Muscle of arm (tissue), 14 donors: ENCODE measurements at places on chromosomes 1 and 21.

- DNase-seq = peak; percentile 41
Observed at GRCh38 chr1:53947172-53947907, 1.2 kb downstream of the LRRC42 start.

- DNase-seq = no peak
Observed at GRCh38 chr1:173954179-173954578, 37.1 kb upstream of the SERPINC1 start.

DNA sequence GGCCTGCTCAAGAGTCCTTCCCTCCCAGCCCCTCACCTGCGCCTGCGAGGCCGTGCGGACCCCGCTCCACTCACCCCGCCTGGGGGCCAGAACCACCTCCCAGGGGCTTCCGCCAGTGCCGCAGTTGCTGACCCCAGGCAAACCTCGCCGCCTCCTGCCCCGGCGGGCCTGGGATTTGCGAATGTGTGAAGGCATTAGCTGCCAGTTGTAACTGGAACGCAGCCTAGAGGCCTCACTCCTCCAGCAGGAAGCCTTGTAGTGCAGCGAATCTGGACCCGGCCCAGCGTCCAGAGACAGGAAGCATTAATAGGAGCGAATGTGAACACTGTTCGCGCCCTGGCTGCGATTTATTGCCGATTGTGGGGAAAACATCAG, 140.9 kb upstream of the ARHGEF16 start:
- peak; percentile 89 for DNase-seq

- DNase-seq = no peak
Observed at GRCh38 chr1:182806015-182806678, 16.6 kb downstream of the NPL start.

DNA sequence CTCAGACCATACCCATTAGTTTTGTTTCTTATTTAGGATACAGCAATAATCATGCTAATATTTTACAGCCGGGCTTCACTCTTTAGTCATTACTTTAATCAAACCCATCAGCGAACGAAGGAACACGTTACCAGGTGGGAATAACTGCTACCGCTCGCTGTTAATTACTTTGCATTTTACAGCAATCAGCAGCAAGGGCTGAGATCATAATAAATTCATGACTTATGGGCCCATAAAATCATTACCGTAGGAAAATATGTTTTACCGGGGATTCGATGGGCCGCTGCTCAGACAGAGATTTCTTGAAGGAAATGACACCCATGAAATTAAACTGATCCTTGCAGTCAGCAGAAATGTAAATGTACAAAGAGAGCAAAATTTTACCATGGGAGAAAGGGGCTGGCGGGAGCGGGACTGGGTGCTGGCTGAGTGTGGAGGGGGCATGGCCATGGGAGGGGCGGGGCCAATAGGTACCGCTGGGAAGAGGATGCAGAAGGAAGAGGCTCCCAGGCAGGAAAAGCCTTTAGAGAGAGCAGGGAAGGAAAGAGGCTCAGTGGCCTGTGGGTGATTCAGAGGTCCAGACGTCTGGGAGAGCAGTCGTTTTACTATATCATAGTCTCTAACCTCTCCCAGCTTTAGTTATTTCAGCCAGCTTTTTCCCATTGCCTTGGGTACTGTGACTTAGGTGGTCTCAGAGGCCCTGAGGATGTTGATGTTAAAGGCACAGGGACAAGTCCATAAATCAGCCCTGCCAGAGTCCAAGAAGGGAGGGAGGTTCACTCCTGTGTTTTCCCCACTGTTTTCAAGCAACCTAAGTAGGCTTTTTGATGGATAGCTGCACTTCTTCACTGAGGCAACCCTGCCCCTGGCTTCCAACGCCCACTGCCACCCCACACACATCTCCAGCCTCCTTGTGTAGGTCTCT, 258.9 kb downstream of the SEC16B start:
- no peak for DNase-seq

- no peak for DNase-seq
Observed at GRCh38 chr1:24864370-24864777, 65.7 kb downstream of the RUNX3 start.

- DNase-seq = no peak
Observed at GRCh38 chr1:119816407-119816806, 5.1 kb upstream of the REG4 start.

GRCh38 chr1:197984289-197984688, 67.1 kb downstream of the LHX9 start:
- no peak for DNase-seq

GRCh38 chr1:197976368-197976767, 59.2 kb downstream of the LHX9 start:
- DNase-seq = no peak

DNA sequence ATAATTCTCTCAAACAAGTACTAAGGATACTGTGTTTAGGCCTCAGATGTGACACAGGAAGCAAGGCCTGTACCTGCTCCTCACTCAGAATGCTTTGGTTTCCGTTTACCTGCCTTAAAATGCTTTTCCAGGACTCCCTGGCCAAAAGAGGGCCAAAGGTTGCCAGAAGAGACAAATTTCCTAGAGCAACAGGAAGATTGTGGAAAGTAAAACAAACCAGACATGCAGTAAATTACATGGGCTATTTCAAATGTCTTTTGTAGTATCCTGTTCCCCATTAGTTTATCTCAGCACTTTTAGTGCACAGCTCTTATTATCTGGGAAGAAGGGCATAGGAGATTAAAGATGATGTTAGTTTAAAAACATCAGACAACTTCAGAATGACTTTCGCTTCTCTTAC, 280.0 kb downstream of the NFIA start:
- DNase-seq = no peak

DNA sequence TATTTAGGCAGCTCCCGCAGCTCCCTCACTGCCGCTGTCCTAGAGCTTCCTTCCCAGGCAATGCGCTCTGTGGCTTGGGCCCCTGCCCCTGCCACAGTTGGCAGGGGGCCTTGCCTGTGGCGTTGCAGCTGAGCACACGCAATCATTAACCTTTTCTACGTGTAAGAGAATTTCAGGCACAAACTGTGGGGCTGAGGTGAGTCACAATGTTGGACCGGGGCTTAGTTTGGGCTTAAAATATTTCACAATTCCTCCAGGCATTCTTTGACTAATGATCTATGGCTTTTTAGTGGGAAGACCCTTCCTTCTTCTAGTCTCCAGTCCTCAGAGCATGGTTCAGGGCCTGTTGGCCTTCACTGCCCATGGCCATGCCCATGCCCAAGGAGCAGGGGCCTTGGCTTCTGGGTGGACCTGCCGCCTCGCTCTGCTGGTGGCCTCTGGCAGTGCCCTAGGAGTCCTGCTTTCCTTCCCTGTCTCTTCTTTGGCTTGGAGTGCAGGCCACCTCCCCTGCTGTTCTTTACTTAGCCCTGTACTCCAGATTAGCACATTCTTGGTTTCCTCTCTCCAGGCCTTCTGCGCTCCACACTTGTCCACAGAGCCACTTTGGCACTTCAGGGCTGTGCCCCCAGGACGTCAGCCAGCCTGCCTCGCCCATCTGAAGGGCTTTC, 39.2 kb downstream of the MAPKAPK2 start:
- no peak for DNase-seq

DNA sequence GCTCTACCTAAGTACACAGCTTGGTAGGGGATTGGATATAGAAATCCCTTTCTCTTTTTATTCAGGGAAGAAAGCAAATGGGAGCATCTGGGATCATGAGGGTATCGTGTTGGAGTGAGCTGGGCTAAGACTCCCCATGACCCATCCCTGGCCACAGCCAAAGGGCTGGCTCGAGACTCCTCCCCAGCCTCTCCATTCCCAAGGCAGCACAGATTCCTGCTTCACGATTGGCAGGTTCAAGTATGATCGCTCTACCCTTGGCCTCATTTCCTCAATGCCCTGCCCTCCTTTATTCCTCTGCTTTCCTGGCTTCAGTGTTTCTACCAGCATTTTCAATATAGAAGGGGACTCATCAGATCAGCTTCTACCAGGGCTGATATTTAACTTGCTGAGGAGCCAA, 89.7 kb downstream of the ATP1A1 start:
- no peak for DNase-seq

DNA sequence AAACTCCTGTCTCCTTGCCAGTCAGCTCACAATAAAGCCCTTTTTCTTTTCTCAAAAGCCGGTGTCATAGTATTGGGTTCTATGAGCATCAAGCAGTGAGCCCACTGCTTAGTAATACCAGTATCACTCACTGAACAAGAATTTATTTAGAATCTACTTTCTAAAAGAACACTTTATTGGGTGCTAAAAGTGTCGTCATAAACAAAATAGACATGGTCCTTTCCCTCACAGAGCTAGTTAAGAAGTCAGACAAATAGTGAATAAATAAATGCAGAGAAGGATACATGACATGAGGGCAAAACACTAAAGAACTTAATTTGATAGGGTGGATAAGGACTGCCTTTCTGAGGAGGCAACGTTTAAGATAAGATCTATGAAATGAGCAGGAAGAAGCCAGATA, 32.2 kb downstream of the EVI5 start:
- DNase-seq = no peak

DNA sequence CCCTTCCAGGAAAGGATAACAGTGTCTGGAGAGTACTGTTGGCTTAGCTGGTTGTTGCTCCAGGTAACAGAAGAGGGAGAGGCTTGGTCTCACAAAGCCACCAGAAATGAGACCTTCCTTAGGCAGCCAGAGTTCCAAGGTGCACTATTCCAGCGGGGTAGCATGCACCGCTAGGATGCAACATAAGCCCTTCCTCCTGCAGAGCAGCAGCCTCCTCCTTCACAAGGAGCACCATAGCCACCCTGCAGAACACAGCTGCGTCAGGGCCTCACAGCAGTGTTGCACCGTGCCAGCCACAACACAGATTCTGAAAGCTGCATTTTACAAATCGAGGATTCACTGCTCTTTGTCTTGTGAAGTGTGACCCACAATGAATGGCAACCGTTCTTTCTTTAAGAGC, 142.0 kb downstream of the CLIC6 start:
- no peak for DNase-seq

DNA sequence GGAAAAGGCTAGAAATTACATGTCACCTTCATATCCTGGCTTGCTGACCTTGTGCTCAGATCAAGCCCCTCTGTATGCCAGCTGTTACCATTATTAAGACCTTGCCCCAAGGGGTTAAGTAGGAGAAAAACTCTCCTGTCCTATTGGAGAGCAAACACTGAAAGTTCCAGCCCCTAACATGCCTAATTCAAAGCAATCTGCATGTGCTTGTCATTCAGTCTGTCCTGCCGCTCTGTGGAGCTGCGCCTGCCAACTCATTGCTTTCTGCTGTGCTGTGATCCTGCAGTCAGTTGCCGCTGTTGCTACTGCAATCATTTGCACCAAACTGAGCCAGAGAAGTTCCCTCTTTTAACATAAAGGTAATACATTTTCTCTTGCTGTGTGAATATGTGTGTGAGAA, 113.4 kb downstream of the DISP1 start:
- peak; percentile 78 for DNase-seq

- no peak for DNase-seq
Observed at GRCh38 chr1:200015811-200016210, 11.7 kb upstream of the NR5A2 start.

DNA sequence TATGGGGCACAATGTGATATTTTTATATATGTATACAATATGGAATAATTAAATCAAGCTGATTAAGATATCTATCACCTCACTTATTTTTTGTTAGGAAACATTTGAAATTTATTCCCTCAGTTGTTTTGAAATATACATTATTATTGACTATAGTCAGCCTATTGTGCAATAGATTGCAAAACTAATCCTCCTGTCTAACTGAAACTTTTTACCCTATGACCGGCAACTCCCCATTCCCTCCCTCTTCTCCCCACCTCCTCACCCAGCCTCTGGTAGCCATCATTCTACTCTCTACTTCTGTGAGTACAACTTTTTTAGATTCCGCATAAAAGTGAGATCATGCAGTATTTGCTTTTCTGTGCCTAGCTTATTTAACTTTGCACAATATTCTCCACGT, 117.7 kb upstream of the SGIP1 start:
- no peak for DNase-seq

DNA sequence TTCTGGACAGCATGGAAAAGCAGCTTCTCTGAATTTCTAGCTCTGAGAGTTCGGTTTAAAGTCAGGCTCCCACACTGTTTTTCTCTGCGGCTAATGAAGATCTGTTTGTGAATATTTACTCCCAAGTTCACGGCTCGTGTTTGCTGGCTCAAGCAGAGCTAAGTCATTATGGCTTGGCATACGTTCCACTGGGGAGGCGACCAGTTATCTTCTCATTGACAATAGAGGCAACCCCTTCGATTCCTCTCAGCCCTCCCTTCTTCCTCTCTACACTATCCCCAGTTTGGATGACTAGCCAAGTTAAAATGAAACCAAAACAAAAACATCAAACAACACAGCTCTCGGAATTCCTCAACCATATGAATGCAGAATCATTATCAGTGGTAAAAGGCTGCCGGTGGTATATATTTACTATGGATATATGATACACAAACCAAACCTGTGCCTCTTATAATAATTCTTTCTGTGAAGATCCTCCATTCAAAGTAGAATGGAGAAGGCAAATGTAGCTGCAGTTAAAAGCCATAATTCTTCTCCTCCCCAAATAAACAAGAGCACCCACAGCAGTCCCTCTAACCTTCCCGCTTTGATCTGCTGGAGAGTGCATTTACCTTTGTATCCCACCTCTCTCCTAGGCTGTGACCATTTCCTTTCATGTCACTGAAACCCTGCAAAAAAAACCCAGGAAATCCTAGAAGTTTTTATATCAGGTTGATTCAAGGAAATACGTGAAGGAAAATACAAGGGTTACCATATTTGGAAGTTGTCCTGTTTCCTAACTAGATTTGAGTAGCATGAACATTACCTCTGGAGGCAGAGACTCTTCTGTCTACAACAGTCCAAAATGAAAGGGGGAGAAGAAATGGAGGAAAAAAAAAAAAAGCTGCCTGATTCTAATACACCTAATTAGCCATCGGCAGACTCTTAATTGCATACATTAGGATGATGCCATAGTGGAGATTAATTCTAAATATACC, 108.3 kb upstream of the USH2A start:
- DNase-seq = peak; percentile 38

GRCh38 chr1:248817065-248817464, 8.7 kb downstream of the SH3BP5L start:
- no peak for DNase-seq

- no peak for DNase-seq
Observed at GRCh38 chr1:117664314-117664713, 58.5 kb downstream of the TENT5C start.

DNA sequence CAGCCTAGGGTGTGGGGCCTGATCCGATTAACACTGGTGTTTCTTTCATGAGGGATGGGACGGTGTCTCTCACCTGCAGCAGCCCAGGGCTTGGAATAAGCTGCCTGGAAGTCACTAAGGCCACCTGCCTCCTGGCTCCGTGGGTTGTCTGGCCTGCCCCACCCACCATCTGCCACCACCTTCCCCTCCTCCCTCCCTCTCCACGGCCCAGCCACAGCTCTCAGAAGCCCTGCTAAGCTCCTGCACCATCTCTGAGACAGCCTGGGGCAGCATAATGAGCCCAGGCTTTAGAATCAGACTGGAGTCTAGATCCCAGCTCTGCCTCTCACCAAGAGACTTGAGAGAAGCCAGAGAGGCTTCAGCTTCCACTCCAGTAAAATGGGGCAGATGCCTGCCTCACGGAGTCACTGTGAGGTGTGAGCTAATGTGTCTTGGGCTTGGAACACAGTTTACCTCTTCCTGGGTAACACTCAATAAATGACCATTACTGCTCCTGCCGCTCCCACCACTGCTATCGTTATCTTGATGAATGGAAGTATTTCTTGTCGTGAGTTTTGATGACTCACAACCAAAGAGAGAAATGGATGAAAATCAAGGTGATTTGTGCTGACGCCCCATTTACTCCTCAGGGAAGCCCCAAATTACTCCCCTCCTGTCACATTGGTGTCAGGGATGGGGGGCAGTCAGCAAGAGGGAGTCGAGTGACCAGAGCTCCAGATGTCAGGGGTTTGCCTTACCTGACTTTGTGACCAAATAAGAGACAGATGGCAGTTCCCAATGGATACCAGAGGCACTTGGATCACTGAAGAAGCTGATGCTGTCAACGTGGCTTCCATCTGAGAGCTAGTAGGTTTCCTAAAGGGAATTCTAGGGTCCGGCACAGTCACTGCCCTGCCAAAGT, 23.5 kb upstream of the C1QA start:
- no peak for DNase-seq
